ENCODE measurements at places on chromosomes 16 and 17. TPM values are rescaled to one million over a fixed set of nuclear protein-coding genes. Genes with fewer than 3 reads are reported as not detected.

The YPEL3 gene
- 11.5 TPM for total RNA-seq

The SECTM1 gene
- 22.3 TPM for total RNA-seq

The MYH1 gene
- total RNA-seq: not detected

The UBE2I gene
- 36.5 TPM for total RNA-seq

The ITGB3 gene
- 22.8 TPM for total RNA-seq

The RUNDC1 gene
- 12.1 TPM for total RNA-seq

The EVI2B gene
- total RNA-seq: not detected

The TBC1D3D gene
- 0.12 TPM for total RNA-seq

The PLA2G15 gene
- 18.6 TPM for total RNA-seq

The CCL16 gene
- total RNA-seq: not detected

The PNMT gene
- total RNA-seq: not detected

The KRTAP4-6 gene
- not detected for total RNA-seq

The NEUROD2 gene
- total RNA-seq: not detected

The DNAI2 gene
- not detected for total RNA-seq

The ABI3 gene
- total RNA-seq: 0.47 TPM

The ABCA8 gene
- 85.5 TPM for total RNA-seq

The CLEC18A gene
- 9.2 TPM for total RNA-seq

All from smooth muscle cell of the coronary artery (primary cell).